Hindlimb muscle (tissue), 1 donor: ENCODE measurements at places on chromosomes 6 and 20. TPM values are rescaled to one million over a fixed set of nuclear protein-coding genes. Genes with fewer than 3 reads are reported as not detected.

GRCh38 chr20:6583134-6583738 lies 184.2 kb upstream of the BMP2 start:
- peak; percentile 34 for DNase-seq

- no peak for DNase-seq
These were observed 70.6 kb downstream of the HDDC2 start for GRCh38 chr6:125231133-125231532.

Gene ROMO1
- polyA plus RNA-seq, result 76.7 TPM

Gene DDR1
- 86.4 TPM for polyA plus RNA-seq

Gene OXT
- 0.50 TPM for polyA plus RNA-seq

GRCh38 chr6:38755874-38756273 lies 40.8 kb downstream of the DNAH8 start:
- DNase-seq, result no peak

Gene CGA
- 0.54 TPM for polyA plus RNA-seq

- no peak for DNase-seq
These were observed 193.4 kb upstream of the PREP start for GRCh38 chr6:105596284-105596755.

Gene DYNLT2
- 2.2 TPM for polyA plus RNA-seq

GRCh38 chr6:24391756-24392405 lies 10.9 kb upstream of the MRS2 start:
- no peak for DNase-seq

GRCh38 chr20:13545790-13546189 lies 92.9 kb downstream of the TASP1 start:
- DNase-seq, result no peak

Gene GPLD1
- polyA plus RNA-seq, result 2.4 TPM

Gene VARS2
- 37.2 TPM for polyA plus RNA-seq

Gene MCHR2
- not detected for polyA plus RNA-seq

GRCh38 chr6:112030206-112030960 lies 23.5 kb upstream of the CCN6 start:
- DNase-seq, result no peak

Gene LIME1
- polyA plus RNA-seq, result 6.2 TPM

DNA sequence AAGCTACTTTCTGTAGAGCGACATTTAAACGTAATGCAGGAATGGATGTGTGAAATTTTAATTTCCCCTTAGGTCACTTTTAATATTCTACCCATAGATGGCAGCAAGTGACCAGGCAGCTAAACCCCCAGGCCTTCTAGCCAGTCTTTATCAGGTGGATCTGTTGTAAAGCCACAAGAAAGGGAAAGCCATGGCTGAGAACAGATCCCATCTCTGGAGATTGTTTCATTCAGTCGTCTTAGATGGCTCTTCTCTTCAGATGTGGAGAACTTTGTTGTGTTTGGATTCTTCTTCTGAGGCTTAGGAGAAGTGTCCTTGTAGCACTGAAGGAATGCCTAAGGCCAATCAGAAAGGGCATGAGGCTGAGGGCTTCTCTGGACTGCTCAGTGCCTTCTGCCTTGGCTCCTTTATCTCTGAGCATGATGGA lies 15.8 kb upstream of the RNF182 start:
- peak; percentile 44 for DNase-seq

Gene PACRG
- 1.7 TPM for polyA plus RNA-seq

- DNase-seq, result no peak
These were observed 1.6 kb upstream of the SLC17A5 start for GRCh38 chr6:73655341-73655917.

DNA sequence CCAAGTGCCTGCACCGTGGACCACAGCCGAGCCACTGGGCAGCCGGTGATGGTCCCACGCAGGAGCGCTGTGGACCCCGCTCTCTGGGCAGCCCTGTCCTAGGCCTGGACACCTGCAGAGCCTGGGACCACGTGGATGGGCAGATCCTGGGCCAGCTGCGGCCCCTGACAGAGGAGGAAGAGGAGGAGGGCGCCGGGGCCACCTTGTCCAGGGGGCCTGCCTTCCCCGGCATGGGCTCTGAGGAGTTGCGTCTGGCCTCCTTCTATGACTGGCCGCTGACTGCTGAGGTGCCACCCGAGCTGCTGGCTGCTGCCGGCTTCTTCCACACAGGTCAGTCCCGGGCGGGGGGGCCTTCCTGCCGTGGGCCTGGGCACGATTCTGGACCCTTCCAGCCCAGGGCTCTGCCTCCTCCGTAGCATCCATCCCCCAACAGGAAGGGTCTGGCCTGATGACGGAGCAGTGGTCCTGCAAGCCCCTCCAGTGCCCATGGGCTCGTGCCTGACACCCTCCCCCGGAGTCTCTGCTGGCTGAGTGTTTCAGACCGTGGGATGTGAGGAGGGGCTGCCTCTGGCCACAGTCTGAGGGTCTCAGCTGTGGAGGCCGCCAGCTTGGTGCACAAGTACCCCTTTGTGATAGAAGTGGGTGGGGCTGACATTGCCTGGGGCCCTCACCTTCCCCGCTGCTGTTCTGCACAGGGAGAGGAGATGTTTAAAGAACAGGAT lies 572 bp downstream of the BIRC7 start:
- no peak for DNase-seq

Gene BCAS4
- polyA plus RNA-seq, result 4.0 TPM

DNA sequence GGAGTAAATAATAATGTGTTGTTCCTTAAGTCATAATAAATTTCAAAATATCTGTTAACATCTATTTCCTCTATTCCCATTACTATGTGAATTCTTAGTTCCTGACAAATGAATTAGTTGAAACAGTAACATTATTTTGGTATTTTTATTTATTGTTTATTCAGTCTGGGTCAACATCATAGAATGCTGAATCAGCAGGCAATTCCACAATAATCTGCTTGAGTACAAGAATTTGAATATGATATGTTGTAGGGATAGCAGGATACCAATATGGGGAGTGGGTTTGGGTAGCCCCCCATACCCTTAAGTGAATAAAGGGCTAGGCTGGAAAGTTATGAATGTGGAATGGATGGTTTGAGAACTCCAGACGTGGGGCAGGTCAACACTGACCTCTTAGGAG lies 373.2 kb upstream of the CHD6 start:
- no peak for DNase-seq

Gene PROKR2
- polyA plus RNA-seq, result not detected

- DNase-seq, result no peak
These were observed 237.0 kb upstream of the TAB2 start for GRCh38 chr6:149080511-149080910.

Gene ZNF165
- 0.56 TPM for polyA plus RNA-seq

DNA sequence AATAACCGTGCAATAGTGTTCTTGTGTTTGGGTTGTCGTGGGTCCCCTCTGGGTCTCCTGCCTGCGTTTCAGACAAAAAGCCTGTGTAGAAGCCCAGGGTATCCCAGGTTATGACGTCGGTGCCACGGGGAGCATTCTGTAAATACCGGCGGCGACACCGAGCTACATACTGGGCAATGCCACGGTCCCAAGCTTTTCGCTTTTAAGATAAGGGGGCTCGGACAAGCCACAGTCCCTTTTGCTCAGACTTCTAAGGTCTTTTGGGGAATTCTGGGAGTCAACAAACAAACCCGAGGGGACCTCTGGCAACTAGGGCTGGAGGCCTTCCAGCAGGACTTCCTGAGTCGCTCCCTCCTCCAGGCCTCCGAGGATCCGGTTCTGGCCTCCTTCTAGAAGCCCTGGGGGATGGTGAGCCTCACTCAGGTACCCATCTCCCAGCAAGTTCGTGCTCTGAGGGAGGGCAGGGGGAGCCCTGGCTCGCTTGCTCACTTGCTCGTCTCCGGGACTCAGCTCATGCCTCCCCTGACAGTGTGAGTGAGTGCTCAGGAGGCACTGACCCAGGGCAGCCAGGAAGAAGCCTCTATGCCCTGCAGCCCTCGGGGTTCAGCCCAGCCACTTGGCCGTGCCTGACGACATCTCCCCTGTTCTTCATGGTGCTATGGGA lies 62.4 kb upstream of the MRPS10 start:
- no peak for DNase-seq

DNA sequence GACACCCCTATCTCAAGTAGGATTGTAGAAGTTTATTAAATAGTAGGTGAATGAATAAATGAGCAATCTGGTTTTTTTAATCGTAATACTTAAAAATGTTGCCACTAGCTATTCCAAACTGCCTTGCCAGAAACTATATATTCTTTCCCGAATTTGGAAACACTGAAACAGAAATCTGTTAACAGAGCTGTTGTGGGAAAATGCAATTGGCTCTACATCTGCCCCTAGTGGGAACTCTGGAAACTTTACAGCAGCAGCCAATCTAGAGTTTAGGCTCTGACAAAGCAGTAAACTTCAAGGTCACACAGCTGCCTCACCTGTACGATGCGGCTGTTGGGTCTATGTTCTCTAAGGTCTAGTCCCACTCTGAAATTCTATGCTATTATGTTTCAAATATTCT lies 41.7 kb downstream of the SYNE1 start:
- peak; percentile 41 for DNase-seq

Gene VEGFA
- 86.4 TPM for polyA plus RNA-seq

- no peak for DNase-seq
These were observed 36.4 kb upstream of the SAMD3 start for GRCh38 chr6:130259140-130259539.

GRCh38 chr20:8851446-8851845 lies 217.4 kb upstream of the PLCB4 start:
- no peak for DNase-seq

Gene CCN5
- polyA plus RNA-seq, result 0.15 TPM

GRCh38 chr6:25354078-25354932 lies 75.1 kb downstream of the CARMIL1 start:
- peak; percentile 56 for DNase-seq
